ENCODE measurements at places on chromosomes 2 and 18.

DNA sequence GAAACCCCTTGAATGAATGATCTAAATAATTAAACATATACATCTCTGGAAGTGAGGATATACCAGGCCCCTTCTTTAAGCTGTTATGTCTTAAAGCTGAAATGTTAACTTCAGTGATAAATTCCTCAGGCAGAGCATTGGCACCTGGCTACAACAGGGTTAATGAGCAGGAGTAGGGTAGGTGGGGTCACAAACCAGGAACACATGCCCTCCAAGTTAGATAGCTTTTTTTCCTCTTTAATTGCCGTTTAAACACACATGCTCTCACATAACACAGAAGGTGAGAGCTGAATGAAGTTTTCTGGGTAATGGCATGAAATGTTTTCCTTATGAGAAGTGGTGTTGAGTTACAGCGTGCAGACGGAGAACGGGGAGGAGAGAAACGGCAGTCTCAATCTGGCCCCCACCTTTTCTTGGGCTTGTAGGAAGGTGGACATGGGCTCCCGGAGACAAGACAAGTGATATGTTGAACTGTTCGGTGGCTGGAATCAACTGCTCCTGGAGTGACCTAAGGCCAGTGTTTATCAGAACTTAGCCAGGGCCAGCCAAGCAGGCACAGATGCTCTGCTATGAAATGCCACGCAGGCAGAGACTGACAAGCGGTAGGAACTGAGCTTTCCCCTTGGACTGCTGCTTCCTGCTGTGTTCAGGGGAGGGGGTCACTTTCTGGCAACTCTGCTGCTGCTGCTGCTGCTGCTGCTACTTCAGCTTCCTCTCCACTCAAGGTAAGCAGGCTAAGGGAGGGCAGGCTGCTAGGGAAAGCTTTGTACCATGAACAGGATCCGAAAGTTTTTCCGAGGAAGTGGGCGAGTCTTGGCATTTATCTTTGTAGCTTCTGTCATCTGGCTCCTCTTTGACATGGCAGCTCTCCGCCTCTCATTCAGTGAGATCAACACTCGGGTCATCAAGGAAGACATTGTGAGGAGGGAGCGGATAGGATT is at the start of gene GALNT5:
TSS of gene GALNT5 (plus strand) at position 394 of the 941 bp plus-strand sequence. CDS start at position 772, 378 bp downstream.
- peak; percentile 77 for DNase-seq

DNA sequence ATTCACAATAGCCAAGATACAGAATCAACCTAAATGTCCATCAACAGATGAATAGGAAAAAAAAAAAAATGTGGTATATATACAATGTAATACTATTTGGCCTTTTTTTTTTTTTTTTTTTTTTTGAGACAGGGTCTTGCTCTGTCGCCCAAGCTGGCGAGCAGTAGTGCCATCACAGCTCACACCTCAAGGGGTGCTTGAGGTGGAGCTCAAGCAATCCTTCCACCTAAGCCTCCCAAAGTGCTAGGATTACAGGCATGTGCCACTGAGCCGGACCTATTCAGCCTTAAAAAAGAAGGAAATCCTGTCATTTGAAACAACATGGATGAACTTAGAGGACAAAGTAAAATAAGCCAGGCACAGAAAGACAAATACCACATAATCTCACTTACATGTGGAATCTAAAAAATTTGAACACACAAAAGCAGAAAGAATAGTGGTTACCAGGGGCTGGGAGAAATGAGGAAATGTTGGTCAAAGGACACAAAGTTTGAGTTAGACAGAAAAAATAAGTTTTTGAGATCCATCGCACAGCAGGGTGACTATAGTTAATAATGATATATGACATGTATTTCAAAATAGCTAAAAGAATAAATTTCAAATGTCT is 26.0 kb downstream of the TLK1 start:
- DNase-seq, result no peak

- DNase-seq, result peak; percentile 39
Measured at GRCh38 chr2:49240608-49241007, 86.3 kb upstream of the FSHR start.

GRCh38 chr18:32289483-32290075 is 99.7 kb downstream of the MEP1B start:
- DNase-seq, result peak; percentile 65

GRCh38 chr2:74714691-74715080 is 60.6 kb downstream of the SEMA4F start:
- peak; percentile 4 for DNase-seq
